ENCODE measurements at places on chromosomes 7 and 10.

DNA sequence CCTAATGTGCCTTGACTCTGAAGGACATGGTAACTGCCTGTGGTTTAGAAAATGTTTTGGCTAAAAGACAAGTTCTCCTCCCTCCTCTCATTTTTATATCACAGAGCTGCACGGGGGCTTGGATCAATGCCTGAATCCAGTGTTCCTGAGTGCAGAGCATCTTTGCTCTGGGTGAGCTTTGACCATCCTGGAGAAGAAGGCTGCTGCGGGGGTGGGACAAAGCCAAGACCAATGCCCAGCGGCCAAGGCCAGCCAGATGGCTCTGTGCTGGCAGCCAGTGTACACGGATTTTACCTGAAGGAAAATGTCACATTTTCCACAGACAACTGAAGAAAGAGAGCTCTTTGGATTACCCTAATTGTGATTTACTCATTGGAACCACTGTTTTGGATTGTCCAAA, 102.0 kb upstream of the TARP start:
- no peak for DNase-seq

DNA sequence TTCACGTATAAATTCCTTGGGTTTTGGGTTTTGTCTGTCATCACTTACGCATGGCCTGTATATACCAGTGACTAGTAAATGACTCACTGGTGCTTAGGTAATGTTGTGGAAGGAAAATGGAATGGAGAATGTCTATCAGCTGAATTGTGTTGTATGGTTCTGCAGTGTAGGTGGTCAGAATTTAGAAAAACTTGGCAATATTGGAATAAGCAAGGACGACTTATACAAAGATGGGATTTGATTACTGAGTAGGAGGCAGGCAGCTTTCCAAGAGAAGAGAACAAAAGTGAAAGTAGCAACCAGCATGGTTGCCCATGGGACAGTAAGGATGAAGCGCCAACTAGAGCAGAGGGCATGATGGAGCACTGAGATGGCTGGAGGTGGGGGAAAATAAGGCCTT, 168.6 kb upstream of the CSTF2T start:
- DNase-seq = no peak

DNA sequence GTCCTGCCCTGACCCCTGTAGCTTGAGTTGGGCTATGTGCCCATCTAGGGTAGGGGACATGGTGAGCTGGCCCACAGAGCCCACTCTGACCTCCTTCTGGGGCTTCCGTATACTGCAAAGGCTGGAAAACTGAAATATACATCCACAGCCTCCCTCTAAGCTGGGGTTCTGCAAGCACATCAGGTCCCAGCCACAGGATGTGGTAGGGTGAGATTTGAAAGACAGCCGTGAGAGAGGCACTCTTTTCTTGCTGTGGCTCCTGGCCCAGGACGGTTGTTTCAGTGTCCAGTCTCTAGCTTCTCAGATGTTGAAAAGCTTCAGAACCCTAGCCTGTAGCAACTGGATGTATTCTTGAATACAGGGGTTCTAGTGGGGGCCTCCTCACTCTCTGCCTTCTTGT, 60.1 kb upstream of the ADRB1 start:
- DNase-seq = no peak

DNA sequence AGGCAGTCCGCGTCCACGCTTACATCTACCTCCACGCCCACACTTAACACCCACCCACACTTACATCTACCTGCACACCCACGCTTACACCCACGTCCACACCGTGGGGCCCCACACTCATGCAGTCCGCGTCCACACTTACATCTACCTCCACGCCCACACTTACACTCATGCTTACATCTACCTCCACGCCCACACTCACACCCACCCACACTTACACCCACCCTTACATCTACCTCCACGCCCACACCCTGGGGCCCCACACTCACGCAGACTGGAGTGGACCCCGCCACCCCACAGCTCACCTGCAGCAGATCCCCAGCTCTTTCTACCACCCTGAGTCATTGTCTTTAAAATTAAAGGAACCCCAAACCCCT, 32.4 kb upstream of the PWWP2B start:
- DNase-seq = no peak

- DNase-seq = no peak
Measured at GRCh38 chr10:14698111-14698828, 76.4 kb downstream of the FAM107B start.

DNA sequence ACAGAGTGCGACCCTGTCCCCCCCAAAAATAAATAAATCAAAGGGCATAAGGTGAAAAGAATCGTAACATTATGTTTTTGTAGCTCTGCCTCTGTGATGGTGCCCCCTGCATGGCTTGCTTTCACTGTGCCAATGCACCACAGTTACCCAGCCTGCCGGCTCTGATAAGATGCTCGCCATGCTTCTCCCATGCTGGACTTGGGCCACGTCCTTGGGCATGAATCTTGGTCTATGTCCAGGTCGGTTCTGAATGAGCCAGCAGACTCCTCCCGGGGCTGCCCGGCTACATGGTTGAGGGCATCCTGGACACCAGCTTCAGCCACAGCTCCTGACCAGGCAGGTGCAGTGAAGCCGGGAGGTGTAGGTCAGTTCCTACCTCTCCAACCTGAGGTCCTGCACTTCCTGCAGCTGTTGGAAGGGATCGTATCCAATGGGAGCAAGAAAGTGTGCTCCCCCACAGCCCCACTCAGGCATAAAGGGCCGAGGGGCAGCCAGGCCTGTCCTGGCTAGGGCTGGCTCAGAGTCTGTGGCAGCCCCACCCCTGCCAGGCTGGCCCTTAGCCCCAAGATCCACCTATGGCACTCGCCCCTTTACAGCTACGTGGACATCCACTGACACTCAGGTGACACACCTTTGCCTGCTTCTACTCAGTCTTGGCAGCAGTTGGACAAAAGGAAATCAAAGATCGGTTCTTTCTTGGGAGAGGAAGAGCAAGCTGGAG, 34.1 kb downstream of the CHST3 start:
- DNase-seq = no peak

DNA sequence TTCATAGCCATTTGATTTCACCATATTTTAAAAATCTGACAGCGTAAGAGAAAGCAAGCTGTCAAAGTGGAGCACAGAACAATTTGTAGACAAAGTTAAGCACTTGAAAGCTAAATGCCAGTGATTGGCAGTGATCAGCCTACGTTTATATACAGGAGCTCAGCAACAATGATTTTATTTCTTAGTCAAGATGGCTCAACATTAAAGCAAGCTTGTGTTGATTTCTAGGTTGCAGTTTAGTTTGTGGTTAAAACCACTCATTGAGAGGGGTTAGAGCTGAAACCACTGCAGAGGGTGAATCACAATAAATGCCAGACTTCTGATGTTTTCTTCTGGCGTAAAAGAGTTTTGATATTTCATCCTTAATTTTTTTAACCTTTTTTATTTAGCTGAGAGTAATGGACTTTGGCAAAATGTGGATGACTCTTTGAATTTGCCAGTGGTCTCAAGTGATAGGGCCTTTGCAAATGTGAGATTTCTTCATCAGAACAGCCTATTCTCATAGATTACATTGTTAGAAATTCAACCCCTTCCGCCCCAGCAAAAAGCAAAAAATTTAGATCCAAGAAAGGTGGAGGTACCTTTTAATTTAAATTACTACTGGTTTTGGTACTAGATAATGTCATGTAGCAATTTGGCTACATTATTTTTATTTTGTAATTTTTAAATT, 73.8 kb downstream of the SHOC2 start:
- DNase-seq = no peak

DNA sequence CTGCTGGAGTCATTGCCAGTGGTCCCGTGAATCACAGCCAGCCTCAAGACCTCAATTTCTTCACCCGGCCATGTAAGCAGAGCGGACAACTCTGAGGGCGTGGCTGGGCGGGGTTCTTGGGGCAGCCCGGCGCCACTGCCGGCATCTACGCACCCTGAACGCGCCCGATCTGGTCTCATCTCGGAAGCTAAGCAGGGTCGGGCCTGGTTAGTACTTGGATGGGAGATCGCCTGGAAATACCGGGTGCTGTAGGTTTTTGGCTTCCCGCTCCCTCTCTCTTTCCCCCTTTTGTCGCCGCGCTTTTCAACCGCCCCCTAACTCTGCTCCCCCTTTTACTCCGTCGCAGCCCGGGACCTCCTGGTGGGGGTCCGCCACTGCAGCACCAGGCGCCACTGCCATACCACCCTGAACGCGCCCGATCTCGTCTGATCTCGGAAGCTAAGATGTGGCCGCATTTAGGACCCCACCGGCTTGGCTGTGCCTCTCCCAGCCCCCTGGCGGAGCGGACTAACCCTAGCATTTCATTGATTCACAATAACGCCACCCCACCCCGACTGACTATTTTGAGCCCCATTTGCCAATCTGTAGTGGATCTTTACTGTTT, 25.3 kb downstream of the GARIN1A start:
- peak; percentile 90 for DNase-seq

DNA sequence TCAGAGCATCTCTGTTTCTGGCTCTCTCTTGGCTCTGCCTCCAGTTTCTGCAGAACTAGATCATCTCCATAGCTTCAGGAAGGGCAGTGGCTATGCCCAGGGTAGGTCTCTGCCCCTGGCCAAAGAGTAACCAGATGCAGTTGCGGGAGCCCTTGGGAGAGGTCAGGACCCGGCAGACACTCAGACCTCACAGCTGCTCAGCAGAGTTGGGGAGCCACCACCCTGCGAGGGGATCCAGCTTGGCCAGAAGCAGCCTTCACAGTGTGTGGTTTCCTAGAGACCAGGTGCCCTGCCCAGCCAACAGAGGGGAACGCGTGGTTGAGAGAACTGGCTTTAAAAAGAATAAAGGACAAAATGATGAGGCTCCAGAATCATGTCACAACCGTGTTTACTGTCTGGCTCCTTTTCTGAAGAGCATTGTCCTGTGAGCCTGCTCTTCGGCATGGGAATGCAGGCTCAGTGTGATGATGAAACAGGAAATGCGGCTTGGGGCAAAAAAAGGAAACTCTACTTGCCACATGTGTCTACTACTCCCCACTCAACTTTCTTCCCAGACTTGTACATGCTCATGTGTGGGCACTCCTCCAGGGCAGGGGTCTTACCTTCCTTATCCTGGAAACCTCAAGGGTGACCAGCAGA, 243.1 kb downstream of the INHBA start:
- no peak for DNase-seq

- no peak for DNase-seq
Measured at GRCh38 chr10:24378126-24378920, 169.4 kb downstream of the KIAA1217 start.

DNA sequence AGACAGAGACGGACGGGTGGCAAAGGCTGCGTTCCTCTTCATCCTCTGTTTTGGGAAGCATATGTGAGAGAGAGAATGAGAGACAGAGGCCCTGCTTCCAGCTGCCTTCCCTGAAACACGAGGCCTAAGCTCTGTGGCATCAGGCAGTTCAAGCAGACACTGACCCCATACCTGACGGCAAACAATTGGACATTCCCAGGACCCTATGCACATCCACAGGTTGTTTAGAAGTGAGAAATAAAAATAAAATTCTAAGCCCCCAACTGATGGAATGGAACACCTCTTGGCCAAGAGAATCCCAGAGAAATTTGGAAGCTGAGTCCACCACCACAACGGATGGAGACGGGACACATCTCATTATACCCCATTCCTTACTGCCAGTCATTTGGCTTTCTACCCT, 105.3 kb downstream of the CPXM2 start:
- DNase-seq = no peak

- DNase-seq = no peak
Measured at GRCh38 chr7:117011419-117012260, 58.3 kb downstream of the ST7 start.

DNA sequence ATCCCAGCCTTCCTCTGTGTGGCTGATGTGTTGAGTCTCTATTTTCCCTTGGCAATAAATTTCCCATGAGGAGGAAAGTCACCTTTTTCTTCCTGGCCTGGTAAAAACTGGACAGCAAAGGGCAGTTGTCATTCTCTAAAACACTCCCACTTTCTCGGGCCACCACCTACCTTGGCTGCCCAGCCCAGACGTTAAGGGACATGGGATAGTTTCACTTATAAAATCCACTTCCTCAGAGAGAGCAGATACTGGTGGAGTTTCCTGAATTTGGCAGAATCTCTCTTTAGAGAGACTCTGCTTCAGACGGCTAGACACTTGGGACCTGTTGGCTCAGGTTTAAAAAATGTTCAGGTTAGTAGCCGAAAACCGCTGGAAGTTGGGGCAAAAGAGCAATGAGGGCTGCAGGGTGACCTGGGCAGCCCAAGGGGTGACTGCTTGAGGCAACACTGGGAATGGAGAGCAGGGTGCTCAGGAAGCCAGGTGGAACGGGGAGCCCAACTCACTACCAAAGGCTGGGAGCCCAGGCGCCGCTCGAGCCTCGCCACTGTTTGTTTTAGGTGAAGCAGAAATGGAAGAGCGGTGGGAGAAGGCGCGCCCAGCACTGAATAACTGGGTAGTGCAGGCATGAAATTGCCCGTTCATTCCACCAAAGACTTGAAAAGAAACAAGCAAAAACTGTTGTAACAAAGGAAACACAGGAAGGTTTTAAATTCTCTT, 186.1 kb downstream of the TRIL start:
- DNase-seq = no peak

- no peak for DNase-seq
Measured at GRCh38 chr7:24797270-24797669, 40.0 kb upstream of the GSDME start.

- DNase-seq = no peak
Measured at GRCh38 chr10:23568996-23569395, 130.1 kb downstream of the OTUD1 start.

DNA sequence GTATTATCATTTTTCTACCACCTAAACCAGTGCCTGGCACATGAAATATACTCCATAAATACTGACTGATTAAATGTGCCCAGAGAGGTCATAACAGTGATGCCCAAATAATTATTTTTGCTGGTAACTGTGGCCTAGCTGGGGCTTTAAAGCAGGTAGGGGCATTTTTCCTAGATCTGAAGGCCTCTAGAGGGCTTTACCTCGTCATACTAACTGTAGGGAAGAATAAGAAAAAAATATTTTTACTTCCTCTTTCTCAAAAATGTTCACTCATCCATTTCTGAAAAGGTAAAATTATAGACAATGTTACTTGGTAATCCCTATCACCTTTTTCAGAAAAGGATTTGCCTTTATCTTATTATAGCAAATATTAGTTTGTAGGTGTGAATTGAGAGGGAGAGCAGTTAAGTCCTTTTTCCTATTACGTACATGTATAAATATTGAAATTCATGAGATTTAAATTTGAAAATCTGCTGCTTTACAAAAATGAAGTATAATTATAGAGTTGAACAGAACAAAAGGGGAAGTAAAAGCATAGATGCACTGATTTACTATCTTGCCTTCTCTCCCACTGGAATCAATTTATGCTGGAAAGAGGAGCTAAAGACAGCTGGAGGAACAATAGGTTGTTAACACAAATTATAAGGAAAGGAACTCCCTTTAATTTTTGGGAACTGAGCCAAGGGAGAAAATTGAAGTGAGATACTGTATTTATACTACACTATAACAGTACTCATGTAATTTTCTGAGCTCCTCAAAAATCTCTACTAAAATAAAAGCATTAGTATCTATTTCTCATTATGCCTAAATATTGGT, 71.5 kb upstream of the NOBOX start:
- no peak for DNase-seq

- DNase-seq = no peak
Measured at GRCh38 chr10:15251791-15252380, 83.4 kb upstream of the NMT2 start.

Data from ELF-1 (cell line).